ENCODE measurements at places on chromosomes 1 and 21. TPM values are rescaled to one million over a fixed set of nuclear protein-coding genes. Genes with fewer than 3 reads are reported as not detected.

DNA sequence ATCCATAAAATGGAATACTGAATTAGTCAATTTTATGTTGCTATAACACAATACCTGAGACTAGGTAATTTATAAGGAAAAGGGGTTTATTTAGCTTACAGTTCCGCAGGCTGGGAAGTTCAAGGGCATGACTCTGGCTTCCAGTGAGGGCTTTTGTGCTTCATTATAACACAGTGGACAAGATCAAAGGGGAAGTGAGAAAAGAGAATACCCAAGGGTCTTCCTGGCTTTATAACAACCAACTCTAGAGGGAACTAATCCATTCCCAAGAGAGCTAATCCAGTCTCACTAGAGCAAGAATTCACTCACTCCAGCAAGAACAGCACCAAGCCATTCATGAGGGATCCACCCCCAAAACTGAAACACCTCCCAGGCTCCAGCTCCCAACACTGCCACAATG is 3.1 kb downstream of the KIFAP3 start:
- DNase-seq, result no peak

DNA sequence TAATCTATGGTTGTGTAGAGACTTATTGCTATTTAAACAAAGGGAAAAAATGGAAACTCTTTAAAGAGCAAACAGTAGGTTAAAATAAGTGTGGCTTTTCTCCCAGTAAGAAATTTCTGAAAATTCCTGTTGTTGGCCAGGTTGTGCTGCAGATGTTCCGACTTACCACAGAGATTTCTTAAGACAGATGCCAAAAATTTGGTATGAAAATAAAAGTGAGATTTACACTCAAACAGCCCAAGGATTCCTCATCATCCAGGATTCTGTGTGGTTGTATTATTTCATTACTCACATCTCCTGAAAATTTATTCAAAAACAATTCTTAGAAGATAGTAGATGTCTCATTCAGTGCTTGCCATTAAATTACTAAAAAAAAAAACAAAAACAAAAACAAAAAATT is 296.7 kb upstream of the PTBP2 start:
- DNase-seq, result no peak

DNA sequence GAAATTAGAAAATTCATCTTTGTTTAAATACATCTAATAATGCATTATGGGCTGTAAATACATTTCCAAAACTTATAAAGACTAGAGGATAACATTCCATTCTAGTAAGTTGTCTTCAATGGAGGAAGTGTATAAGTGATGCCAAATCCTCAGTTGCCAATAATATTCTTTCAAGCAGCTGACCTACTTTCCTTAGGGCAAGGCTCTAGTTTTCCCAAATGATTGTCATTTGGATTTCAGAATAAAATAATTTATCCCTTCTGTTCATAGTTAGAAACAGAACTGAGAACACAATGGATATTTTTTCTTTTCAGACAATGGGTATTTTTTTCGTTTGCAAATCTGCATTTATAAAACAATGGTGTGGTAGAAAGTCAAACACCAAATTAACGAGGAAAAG is 354.9 kb upstream of the ADAMTS5 start:
- no peak for DNase-seq

- no peak for DNase-seq
These were observed 11.6 kb downstream of the ERG start for GRCh38 chr21:38486706-38487105.

DNA sequence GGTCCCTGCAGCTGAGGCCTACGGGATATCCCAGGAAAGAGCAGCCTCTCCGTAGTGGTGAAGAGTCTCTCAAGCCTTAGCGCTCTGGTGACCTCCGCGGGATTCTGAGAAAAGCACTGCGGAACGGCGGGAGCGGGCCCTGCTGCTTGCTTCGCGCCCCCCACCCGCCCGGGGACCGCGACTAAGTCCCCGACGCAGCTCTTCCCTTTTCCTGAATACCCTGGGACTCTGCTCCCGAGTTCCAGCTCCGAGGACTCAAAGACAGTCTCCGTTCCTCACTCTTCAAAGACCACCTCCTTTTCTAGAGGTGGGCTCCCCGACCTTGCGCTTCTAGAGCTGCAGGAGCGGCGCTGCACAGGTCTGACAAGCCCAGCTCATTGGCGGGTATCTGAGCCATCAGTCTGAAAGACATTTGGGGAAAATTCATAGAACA is 3.6 kb upstream of the PRRX1 start:
- no peak for DNase-seq

- no peak for DNase-seq
These were observed 121.8 kb upstream of the TNFSF4 start for GRCh38 chr1:173328961-173329360.

DNA sequence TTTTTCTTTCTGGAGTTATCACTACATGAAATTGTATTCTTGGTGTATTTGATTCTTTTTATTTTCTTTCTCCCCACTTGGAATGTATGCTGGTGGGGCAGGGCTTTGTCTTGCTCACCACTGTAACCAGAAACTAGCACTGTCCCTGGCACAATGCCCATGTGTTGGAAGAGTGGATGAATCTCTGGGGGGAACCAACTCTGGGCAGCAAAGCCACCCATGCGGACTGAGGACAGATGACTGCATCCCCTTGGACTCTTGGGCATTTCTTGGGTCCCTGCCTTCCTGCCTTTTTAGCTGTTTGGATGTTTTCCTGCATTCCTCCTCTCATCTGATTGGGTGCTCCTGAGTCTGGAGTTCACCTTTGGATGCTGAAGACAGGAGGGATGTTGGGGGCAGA is 6.1 kb downstream of the CYP4B1 start:
- DNase-seq, result no peak

DNA sequence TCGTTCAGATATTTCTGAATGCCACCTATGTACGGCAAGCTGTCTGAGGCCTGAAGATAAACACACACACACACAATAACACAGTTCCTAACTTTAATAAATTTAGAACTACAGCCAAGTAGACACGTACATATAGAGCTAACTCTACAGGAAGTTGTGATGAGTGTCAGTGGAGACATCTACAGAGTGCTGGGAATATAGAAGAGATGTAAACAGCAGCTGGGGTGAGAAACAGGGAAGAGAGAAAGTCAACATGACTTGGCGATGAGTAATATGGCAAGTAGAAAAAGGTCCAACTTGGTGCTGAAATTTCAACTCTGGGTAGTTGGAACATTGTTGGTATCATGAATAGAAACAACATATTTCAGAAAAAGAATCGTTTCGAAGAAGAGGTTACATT is 206.5 kb downstream of the ZP4 start:
- DNase-seq, result no peak

- DNase-seq, result no peak
These were observed 15.8 kb downstream of the CAMK2N1 start for GRCh38 chr1:20470194-20470593.

DNA sequence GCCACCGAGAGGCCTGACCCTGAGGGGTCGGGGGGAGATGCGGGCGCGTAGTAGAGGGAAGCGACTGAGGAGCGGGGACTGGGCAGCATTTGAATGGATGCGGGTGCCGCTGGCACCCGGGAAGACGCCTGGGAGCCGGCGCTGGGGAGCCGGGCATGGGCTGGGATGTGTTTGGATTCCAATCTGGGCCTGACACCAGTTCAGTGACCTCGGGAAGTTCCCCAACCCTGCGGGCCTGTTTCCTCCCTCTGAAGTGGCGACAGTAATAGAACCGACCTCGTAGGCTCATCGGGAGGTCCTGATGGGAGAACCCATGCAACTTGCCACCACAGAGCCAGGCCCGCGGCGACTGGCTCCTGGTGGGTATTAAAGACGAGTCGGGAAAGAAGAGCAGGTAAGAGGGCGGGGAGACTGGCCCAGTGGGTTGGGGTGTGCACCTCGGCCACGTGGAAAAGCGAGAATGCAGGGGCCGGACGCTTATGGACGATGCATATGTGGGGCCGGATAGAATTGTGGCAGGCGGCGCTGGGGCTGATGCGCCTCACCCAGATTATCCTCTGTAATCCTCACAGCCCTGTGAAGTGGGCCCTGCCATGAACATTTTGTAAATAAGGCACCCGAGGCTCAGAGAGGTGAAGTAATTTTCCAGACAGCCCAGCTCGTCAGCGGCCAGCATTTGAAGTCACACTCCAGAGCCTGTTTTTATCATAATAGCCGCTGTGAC is 105.8 kb downstream of the SLC16A1 start:
- no peak for DNase-seq

- no peak for DNase-seq
These were observed 154.3 kb upstream of the ZNF648 start for GRCh38 chr1:182215764-182216163.

GRCh38 chr21:37208056-37208721 is 58.9 kb downstream of the VPS26C start:
- no peak for DNase-seq

DNA sequence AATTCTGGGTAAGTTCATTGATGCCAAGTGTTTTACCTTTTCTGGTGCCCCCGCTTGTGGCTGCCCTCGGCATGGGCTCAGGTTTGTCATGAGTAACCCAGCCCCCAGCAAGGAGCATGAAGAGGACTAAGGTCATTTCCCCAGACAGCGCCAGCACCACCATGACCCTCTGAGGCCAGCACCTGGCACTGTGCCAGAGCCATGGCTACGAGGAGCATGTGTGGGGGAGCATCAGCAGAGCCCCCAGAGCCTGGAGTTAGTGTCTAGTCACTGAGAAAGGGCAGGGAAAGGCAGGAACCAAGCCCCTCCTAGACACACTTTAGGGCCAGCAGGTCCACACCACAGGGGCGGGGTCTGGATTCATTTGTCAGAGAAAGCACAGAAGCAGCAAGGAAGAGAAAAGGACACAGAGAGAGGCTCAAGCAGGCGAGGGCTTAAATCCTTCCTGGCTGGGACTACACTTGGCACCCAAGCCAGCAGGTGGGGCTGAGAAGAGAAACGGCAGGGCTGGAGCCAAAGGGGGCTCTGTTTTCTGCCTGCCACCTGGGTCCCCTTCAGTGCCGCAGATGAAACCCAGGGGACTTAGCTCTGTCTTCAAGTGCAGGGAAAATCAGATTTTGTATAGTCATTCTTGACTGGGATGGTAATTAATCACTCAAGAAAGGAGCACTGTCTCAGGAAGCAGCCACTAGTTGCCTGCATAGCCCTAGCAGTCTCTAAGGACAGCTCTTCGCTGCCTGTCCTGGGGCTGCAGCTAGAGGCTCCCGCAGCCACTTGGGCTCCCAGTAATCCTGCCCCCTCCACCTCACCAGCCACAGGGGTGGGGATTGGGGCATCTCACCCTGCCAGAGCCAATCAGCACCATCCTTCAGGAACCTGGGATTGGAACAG is 79.6 kb upstream of the ZC3H12A start:
- DNase-seq, result no peak

DNA sequence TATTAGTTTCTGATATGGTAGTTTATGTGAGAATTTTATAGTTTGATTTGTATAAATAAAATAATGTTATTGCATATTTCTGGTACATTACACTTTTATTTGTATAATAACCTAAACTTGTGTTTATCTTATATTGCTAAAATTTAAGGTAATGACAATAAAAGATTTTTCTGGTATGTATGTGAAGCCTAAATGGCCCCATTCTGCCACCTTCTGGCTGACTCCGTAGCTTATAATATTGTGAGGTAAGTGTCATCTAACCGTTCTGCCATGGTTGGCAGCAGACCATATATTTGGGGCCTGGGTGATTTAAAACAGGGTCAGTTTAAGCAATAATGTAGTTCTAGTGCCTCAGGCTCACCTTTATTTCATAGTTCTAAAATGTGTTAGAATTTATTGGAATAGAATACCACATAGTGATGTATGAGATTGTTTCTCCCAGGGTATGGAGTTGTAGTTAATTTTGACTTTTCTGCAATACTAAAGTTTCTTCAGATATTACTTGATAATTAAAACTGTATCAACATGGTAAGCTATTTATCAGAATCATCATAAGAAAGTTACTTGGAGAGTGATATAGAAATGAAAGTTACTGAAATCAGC is 21.2 kb upstream of the PRKACB start:
- no peak for DNase-seq

GRCh38 chr21:40714536-40714935 is 132.4 kb downstream of the DSCAM start:
- DNase-seq, result no peak

DNA sequence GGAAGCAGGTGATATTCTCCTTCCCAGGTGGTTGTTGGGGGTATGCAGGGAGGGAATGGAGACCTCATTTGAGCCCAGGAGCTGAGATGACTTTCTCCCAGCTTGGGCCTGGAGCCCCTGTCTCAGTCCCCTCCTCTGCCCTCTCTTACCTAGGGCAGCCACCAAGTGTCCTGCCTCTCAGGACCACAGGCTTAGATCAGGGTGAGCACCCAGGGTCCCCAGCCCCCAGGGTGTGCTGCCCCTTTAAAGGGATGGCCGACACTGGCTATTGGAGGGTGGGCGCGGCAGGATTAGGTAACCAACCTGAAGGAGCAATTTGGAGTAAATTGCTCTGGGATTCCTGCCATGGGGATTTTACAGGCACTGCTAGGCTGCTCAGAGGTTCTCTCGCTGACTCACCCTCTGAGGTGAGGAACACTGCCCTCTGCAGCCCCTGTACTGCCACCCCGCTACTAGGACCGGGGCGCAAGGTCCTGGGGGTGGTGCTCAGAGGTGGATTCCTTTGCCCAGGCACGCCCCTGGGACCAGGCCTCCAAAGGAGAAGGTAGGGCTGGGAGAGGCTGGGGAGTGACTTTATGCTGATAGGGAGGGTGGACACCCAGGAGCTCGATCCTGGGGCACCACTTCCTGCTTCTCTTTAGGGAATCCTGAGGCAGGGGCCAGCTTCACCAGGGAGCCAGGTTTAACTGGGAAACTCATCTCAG is 1.5 kb downstream of the RPS6KA1 start:
- no peak for DNase-seq

DNA sequence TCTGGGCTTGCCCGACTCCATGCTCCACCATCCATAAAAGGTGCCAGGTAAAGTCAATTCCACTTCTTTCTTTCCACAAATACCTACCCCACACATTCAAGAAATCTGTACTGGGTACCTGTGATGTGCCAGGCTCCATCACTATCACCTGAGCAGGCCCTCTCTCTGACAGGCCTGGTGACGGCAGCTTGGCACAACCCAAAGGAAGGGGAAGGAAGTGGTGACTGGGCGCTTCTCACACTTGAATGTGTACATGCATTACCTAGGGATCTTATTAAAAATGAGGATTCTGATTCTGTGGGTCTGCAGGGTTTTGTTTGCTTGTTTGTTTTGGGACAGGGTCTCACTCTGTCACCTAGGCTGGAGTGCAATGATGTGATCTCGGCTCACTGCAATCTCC is 7.5 kb downstream of the HTR1D start:
- no peak for DNase-seq

DNA sequence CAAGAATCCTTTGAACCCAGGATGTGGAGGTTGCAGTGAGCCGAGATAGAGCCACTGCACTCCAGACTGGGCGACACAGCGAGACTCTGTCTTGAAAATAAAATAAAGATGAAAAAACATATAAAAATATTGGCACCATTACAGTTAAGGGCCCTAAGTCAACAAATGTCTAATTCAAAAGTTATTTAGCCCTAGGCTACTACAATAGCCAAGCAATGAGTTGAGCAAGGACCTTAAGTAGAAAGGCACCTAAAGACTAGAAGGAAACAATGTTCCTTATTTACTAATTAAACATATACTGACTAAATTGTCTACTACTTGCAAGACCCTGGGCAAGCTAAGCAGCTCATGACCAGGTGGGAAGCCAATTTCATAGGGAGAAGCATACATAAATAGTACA is 4.1 kb downstream of the PIK3R3 start:
- no peak for DNase-seq

LENEP gene
- polyA plus RNA-seq, result 0.37 TPM

THEMIS2 gene
- polyA plus RNA-seq, result 4.6 TPM

ITLN2 gene
- polyA plus RNA-seq, result not detected

TRIM67 gene
- 0.08 TPM for polyA plus RNA-seq

IVL gene
- 0.67 TPM for polyA plus RNA-seq

KCNE2 gene
- 1.2 TPM for polyA plus RNA-seq

S100A7A gene
- polyA plus RNA-seq, result not detected

A3GALT2 gene
- not detected for polyA plus RNA-seq

OR14K1 gene
- not detected for polyA plus RNA-seq

TAS1R1 gene
- polyA plus RNA-seq, result 0.13 TPM

HTR1D gene
- 0.40 TPM for polyA plus RNA-seq
